ENCODE measurements at places on chromosomes 2 and 18.

DNA sequence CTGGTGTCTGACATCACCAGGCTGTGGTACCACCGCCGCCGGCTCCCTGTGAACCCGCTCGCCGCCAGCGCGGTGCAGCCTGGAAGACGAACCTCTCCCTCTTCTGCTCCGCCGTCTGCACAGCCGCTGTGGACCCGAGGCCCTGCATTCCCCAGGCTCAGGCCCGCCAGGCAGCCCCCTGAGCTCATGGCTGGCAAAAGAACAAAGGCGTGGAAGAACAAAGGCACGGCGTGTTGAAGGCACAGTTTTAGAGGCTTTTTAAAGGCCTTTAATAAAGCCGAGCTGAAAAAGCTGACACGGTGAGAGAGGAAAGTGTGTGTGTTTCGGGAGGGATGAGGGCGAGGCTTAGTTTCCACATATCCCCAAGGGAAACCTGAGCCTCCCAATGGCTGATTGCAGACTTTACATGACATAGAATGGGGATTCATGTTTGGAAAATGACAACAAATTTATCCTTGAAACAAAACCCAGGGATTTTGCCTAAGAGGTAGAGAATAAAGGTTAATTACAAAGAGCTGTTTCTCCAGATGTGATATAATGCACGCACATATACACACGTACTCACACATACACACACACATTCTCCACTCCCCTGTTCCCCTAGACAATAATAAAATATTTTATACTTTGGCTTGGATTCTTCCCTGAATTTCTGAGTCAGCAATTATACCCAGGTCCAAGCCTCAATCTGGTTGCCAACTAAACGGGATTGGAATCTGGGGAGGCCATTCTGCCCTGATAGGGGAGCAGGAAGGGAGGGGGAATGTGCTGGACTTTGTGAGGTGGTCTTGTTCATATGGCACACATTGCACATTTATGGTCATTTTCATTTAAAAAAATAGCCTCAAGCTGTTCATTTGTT, 39.7 kb downstream of the RFX8 start:
- no peak for DNase-seq

DNA sequence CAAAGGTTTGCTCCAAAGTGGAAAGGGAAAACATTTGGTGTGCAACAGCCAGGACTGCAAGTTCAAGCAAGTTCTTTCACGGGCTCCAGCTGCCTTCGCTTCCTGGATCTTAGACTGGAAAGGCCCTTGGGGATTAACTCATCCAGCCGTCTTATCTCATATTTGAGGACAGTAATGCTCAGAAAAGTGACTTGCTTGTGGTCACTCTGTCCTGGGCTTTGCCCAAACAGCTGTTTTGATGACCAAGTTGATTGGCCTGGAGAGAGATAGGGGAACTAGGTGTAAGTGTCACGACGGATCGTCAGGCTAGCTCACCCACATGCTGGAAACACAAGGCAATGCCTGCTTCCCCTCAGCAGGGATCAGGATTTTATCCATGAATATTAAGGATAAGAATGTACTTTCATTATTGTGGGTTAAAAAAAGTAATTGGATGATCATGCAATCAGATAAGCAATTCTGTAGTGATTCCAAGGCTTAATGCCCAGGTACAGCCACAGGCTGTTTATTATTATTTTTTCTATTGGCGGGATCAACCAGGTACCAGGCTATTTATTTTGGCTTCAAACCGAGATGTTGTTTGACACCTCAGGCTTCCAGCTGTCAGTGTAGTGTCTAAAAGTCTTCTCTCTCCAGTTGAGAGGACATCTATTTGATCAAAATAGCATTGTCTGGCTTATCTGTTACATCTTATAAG, 162.5 kb upstream of the EPAS1 start:
- DNase-seq: no peak

DNA sequence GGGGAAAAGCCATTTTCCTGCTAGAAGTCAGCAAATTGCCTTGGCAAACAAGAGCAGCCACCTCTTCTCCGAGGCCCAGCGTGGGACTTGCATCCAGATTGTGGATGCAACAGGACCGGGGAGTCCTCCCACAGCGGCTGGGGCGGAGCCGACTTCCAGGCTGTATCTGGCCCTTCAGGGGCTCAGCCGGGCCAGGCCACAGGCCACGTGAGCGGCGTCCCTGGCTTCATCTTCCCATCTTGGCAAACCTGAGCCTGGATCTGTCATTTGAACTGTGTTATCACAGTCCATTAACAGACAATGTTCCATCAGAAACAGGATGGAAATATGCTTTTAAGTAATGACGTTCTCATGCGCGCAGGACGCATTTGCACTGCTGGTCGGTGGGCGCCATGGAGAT, 483.5 kb upstream of the SALL3 start:
- no peak for DNase-seq

DNA sequence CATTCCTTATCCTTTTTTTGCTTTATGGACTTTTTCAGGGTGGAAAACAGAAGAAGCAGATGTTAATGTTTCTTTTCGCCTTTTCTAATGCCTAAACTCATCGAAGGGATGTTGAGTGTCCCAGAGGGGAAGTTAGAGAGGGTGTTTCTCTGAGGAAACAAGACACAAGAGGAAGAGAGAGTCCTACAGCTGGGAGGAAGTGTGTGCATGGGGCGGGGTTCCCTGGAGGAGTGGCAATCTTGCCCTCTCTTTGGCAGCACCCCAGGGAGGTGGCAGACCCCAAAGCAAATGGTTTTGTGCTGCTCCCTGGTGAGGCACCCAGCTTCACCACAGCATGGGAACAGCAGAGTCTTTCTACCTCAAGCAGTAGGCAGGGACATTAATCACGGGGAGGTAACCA, 377.6 kb downstream of the RND3 start:
- no peak for DNase-seq

GRCh38 chr2:46006473-46007025, 290.7 kb upstream of the EPAS1 start:
- no peak for DNase-seq

GRCh38 chr18:78935406-78935805, 44.2 kb upstream of the SALL3 start:
- DNase-seq: no peak

GRCh38 chr18:3367491-3368091, 82.4 kb upstream of the TGIF1 start:
- no peak for DNase-seq

GRCh38 chr2:67854103-67854743, 208.6 kb downstream of the C1D start:
- DNase-seq: no peak

GRCh38 chr2:236928380-236929037, 157.2 kb upstream of the COPS8 start:
- DNase-seq: no peak
